ENCODE measurements at places on chromosomes 7 and 10.

DNA sequence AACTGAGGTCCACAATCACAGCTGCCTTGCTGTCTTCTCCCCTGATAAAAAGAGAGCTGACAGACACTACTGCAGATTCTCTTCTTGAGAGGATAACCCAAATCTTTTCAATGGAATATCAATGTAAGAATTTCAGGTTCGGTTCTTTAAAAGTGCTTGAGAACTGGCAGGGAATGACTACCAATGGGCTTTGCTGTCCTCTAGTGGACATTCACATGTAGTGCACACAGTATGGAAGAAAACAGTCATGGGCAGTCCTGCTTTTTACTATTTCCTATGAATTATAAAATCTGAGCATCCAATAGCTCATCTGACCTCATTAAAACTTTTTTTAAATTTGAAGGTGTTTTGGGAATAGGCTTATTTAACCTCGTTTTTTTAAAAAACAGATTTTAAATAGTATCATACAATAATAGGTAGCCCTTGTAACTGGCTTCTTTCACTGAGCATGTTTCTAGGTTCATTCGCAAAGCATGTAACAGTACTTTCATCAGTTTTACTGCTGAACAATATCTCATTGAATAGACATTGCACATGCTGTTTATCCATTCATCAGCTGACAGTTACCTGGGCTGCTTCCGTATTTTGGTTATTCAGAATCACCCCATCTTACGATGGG lies 18.3 kb downstream of the FZD9 start:
- DNase-seq: no peak

GRCh38 chr7:21414795-21415393 lies 13.0 kb upstream of the SP4 start:
- DNase-seq: no peak

DNA sequence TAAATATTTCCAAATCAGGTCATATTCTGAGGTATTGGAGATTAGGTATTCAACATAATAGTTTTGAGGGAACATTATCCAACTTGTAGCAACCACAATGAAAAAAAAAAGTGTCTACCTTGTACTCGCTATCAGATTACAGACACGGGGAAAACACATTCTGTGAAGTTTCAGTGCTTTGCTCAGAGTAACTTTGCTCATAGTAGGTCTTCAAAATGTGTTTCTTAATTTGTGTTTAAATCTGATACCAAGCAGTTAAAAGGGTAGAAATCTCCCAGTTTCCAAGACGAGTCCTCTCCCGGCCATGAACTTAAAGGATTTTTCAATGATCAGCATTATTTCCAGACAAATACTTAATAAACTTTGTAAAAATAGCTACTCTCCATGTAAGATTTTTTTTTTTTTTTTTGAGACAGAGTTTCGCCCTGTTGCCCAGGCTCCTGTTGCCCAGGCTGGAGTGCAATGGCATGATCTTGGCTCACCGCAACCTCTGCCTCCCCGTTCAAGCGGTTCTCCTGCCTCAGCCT lies 39.2 kb downstream of the DDIT4 start:
- no peak for DNase-seq

DNA sequence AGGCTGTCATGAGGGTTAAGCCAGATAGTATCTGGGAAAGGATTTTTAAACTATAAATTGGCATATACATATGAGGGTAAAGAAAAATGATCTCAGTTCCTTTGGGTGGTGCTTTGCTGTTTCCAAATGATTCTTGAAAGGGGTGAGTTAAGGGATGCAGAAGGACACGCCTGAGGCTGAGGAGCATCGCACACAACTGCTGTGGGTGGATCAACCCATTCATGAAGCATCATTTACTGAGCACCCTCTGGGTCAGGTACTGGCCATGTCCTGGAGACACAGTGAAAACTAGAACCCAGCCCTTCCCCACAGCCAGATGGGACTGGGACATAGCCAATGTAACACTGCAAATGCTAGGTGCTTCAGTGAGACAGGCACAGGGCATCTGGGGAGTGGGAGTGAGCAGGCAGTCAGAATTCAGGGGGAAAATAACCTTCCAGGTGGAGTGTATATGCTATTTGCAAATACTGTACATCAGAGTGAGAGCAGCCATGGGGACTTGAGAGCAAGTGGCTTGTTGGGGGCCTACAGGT lies 112.1 kb downstream of the WDFY4 start:
- DNase-seq: no peak

- no peak for DNase-seq
These were observed 8.0 kb upstream of the HSPB1 start for GRCh38 chr7:76294344-76295024.

DNA sequence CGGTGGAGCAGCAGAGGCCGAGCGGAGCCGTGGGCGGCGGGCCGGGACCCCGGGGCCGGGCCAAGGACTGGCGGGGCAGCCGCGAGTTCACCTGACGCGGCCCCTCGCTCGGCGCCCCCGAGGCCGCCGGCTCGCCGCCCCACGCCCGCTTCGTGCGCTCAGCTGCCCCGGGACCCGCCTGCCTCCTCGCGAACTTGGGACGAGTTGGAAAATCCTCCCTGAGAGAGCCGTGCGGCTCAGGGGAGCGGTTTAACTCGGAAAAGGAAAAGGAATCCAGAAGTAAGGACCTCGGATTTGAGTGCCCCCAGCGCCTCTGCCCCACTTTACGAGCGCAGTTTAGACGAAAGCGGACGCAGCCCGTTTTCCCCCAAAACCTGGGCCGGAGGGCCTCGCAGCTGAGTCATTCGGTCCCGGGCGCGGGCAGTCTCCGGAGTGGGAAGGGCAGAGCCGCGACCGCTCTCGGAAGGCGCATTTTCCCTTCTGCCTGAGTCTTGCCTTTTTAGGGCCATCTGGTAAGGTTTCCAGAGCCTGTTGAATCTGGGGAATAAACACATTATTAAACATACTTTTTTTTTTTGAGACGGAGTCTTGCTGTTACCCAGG lies 744 bp downstream of the CREM start:
- peak; percentile 69 for DNase-seq

GRCh38 chr10:104103956-104104355 lies 18.0 kb upstream of the SFR1 start:
- no peak for DNase-seq

- DNase-seq: no peak
These were observed 179.2 kb downstream of the SH3PXD2A start for GRCh38 chr10:103676058-103676785.

GRCh38 chr7:3349126-3349525 lies 48.1 kb downstream of the SDK1 start:
- no peak for DNase-seq

DNA sequence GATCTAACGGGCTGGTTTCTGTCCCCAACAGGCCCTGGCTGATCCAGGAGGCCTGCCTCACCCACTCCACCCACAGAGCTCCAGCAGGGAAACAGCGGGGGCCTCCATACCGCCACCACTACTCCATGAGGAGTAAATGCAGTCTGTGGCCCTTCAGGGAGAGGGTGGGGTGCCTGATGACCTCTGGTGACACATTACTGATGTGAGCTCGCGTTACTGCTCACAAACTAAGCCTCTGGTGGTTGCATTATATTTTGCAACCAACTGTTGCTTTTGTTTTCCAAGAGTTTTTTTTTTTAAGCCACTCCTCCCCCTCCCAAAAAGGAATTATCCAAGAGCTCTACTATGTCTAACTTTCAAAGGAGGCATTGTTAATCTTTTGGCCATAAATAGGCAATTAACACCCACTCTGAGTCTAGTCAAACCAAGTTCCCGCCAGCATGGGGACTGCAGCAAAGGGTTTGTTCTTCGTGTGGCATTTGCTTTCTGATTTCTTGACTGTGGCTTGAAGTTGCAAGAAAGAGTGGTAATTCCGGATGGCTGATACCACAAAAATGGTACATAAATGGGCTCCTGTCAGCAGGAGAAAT lies 72.6 kb downstream of the FAM53B start:
- peak; percentile 29 for DNase-seq
